ENCODE measurements at places on chromosomes 12 and 14.
A peak's percentile ranks its signal among the peaks of the same experiment; 100 is the strongest.

- DNase-seq: no peak
These were observed 19.8 kb downstream of the VASH1 start for GRCh38 chr14:76780875-76781647.

- DNase-seq: peak; percentile 55
These were observed 41.9 kb upstream of the NCOR2 start for GRCh38 chr12:124609041-124609989.

- DNase-seq: no peak
These were observed at the start of gene GSG1 for GRCh38 chr12:13103391-13104033. Gene GSG1, minus strand, starts transcription at chr12:13103667. Its CDS starts 155 bp downstream, at chr12:13103512.

- DNase-seq: no peak
These were observed 194.0 kb downstream of the ZFP36L1 start for GRCh38 chr14:68598621-68599447.

- DNase-seq: no peak
These were observed 575.0 kb downstream of the PRKD1 start for GRCh38 chr14:29352706-29353080.

GRCh38 chr12:125455556-125455955 is 390.3 kb downstream of the AACS start:
- DNase-seq: no peak

- DNase-seq: no peak
These were observed 1.3 kb downstream of the LRRK2 start for GRCh38 chr12:40225984-40226602.

DNA sequence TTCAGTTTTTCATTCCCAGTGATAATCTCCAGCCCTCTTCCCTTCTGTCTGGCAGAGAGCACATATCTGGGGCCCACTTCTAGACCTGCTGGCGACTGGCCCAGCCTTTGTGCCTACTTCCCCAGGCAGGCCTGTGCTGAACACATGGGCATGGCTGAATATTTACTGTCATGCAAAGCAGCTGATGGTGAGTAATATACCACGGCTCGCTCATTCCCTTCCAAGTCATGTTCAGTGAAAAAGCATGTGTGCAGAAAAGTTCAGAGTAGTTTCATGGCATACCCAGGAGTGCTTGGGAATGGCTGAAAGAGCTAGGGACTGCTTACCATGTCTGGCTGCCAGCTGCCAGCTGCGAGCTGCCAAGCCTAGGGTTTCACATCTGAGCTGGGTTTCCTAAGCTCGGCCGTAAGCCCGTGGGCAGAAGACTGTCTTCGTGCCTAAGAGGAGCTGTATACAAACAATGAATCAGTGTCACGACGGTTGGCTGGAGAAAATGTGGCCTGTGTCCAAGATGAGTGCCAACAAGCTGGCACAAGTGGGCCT is 179.9 kb upstream of the PELI2 start:
- no peak for DNase-seq

DNA sequence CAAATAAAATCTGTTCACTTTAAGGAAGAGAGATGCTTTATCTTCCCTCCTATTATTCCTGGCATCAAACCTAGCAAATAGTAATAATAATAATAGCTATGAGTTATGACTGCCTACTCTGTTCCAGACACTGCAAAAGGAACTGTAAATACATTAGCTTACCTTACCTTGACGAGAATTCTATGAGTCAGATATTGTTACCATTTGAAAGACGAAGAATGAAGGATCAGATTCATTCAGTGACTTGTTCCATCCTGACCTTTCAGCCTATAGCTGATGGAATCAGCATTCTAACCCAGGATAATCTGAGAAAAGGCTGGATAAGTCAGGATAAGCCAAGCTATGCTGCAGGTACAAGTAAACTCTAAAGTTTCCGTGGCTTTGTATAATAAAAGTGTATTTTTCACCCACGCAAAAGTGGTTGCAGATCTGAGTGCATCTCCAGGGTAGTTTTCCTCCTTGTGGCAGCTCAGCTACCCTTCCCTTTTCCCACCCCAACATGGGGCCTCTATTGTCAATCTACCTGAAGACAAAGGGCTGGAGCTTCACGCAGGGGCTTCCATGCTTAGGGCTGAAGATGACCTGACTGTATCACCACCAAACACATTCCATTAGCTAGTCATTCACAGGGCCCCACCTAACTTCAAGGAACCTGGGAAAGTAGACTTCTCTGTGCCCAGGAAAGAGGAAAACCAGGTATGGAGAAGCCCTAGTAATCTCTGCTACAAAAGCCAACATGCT is 57.2 kb upstream of the CCND2 start:
- no peak for DNase-seq

DNA sequence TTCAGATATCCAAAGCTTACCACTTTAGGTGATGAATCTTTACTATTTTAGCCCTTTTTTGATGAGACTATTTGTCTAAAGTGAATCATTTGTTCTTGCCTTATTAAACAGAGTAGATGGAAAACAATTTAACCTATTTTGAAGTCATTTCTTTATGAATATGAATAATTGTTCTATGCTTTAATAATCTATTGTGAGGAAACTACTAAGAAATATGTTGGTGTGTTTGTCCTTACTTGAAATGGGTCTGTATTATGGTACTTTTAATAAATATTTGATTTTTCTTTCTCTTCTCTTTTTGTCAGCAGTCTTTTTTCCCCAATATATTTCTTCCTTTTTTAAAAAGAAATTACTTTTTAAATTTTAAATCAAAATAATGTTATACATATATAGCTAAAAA is 24.4 kb downstream of the HSD17B6 start:
- DNase-seq: no peak

DNA sequence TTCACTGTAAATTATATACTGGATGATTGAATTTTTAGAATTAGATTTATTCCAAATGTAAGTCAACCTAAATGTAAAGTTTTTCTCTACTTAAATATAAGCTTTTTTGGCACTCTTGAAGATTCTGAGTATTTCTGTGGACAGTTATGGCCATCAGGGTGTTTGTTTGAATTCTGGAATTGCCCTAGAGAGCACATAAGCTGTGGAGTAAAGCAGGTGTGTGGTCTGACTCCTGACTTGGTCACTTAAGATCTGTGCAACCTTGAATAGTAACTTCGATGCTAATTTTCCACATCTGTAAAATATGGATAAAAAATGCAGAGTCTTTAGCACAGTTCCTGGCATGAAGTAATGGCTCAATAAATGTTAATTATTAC is 64.4 kb downstream of the FUT8 start:
- DNase-seq: no peak

- no peak for DNase-seq
These were observed 10.4 kb downstream of the APPL2 start for GRCh38 chr12:105225505-105226015.

DNA sequence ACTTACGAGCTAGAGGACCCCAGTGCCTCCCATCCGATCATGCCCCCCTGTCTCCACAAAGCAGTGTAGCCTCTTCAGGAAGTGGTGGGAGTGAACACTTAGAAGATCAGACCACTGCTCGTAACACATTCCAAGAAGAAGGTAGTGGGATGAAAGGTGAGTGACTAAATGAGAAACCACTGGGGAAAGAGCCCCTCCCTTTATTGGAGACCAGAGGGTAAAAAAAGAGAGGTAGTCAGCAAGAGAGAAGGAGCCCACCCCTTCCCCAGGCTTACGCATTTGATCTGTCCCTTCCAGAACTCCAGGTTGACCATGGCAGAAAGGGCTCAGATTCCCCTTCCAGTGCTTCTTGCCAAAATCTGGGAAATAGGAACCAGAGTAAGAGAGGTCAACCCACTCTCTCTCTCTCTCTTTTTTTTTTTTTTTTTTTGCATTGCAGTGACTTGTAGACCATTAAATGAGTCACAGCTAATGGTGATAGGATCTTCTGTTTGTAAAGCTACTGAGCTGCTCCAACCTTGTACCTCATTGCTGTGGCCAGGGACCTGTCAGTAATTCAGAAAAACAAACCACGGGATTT is 165.4 kb downstream of the GCH1 start:
- DNase-seq: no peak

GRCh38 chr12:57093415-57094207 is 4.7 kb downstream of the NAB2 start:
- DNase-seq: peak; percentile 53
